Esophagus squamous epithelium (tissue), 5 donors: ENCODE measurements at places on chromosomes 7 and 10.

DNA sequence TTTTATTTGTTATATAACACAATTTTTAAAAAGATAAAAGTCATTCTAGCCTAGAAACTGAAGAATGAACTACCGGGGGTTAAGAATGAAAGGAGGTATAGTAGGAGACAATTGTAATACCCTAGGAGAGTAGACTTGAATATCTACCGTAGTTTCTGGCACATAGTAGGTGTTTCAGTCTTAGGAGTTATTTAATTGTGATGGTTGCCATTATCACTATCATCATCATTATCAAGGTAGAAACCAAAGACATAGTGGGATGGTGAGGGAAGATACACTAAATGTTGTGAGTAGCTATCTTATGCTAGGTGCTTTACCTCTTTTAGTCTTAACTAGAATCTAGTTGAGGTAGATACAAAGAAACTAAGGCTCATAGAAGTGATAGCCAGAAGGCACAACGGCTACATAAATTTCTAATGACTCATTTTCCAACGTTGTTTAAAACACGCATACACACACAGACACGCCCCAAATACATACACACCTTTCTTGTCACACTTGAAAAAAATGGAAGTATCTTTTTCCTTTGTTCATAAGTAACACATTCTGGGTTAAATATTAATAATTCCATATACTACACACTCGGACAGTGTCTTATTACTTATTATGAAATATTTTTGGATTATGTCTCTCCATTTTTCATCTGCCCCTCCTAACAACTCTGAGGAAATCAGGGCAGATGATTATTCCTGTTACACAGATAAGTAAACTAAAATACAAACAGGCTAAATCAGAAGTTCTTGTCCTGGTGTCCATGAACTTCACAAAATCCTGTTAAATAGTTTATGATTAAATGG is 2.0 kb upstream of the ANLN start:
- no peak for DNase-seq

GRCh38 chr10:95263864-95264226 is 27.0 kb downstream of the PDLIM1 start:
- no peak for DNase-seq

GRCh38 chr7:47102331-47102841 is 479.5 kb downstream of the TNS3 start:
- DNase-seq, result no peak

- no peak for DNase-seq
These were observed 867.6 kb downstream of the SORCS1 start for GRCh38 chr10:106296750-106297392.

- DNase-seq, result no peak
These were observed 179.6 kb downstream of the ZMYND11 start for GRCh38 chr10:314871-315270.

GRCh38 chr7:30278376-30278775 is 6.0 kb upstream of the ZNRF2 start:
- DNase-seq, result no peak

DNA sequence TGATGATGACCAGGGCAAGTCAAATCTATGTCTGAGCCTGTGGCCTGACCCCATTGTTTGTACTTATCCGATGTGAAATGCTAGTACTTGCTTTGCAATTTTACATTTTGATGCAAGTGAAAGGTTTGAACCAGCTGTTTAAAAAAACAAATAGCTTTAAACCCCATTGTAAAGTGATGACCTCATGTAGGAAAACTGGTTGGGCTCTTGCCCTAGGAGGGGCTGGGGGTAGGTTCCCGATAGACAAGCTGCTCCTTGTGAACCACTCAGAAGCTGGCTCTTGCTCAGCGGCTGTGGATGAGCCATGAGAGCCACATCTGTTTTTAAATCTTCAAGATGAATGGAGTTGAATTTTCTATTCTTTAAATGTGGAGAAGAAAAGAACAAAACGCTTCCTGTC is 185.3 kb downstream of the WDR11 start:
- DNase-seq, result no peak

- no peak for DNase-seq
These were observed 48.1 kb upstream of the BMS1 start for GRCh38 chr10:42734536-42734935.

DNA sequence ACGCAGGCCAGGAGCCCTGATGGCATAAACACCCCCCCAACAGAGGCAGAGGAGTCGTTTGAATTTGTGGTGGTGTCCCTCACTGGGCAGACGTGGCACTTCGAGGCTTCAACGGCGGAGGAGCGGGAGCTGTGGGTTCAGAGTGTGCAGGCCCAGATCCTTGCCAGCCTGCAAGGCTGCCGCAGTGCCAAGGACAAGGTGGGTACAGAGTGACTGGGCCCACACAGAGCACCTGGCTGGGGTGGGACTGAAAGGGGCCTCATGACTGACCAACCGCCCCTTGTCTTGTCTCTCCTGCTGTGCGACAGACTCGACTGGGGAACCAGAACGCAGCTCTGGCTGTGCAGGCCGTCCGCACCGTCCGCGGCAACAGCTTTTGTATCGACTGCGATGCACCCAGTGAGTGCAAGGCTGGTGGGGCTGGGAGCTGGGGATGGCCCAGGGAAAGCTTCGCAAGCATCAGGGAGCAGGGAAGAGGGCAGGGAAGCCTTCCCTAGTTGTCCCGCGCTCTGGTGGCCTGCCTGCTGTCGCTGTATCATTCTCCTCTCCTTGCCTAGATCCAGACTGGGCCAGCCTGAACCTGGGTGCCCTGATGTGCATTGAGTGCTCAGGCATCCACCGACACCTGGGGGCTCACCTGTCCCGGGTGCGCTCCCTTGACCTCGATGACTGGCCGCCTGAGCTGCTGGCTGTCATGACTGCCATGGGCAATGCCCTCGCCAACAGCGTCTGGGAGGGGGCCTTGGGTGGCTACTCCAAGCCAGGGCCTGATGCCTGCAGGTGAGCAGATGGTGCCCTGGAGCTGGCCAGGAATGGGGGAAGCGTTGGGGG is 25.4 kb downstream of the GBX1 start:
- no peak for DNase-seq

GRCh38 chr10:10551596-10552301 is 465.9 kb upstream of the CELF2 start:
- no peak for DNase-seq

DNA sequence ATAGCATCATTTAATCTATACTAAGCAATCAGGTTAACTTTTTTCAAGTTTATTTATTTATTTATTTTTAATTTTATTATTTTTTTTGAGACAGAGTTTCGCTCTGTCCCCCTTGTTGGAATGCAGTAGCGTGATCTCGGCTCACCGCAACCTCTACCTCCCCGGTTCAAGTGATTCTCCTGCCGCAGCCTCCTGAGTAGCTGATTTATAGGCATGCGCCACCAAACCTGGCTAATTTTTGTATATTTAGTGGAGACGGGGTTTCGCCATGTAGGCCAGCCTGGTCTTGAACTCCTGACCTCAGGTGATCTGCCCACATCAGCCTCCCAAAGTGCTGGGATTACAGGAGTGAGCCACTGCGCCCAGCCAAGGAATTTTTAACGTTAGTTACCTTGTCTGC is 635 bp upstream of the MYPN start:
- DNase-seq, result no peak

DNA sequence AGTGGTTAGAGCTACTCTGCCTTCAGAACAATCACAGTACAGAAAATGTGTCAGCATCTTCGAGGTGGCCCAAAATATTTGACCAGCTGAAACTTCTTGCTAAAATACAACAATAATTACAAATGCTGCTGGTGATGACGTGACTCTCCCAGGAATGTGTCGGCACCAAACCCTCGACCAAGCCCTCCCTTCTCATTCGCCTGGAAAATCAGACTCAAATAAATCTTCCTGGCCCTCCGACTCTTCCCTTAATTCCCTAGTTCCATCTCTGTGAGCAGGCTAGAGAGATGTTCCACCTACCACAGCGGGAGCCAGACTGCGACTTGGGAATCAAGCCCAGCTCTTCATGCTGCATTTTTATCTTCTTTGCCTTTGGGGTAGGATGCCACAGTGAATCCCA is 4.1 kb downstream of the PRSS2 start:
- DNase-seq, result no peak

DNA sequence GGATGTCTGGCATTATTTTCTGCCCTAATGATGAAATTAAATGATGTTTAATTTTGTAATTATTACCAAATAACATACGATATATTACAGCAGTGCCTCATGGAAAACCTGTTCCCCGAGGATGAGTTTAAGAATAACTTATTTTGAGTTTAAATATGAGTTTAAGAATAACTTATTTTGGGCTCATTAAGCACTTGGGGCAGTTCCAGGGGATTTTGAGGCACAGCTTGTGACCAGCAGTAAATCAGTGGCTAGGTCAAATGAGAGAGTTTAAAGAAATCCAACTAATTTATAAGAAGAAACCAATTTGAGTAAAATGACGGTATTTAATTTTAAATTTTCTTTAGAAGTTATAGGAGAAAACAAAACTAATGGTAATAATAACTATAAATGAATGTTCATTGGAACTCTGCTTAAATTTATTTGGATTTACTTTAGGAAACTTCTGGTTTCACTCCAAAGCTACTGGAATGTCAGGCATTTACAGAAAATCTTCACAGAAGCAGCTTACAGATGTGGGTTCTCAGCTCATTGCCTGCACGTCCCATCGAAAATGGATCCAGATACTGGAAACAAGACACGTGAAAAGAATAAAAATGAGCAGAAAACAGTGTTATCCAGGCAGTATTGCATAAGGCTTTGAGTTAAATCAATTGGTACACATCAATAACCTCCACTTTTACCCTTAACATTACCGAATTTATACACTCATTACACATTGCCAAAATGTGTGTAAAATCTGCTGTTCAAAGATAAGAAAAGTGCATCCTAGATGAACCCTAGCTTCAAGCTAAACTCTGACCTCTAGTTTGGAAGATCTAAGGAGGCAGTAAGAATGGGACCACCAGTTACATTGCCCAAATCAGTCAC is 784.5 kb upstream of the IGFBP3 start:
- no peak for DNase-seq

DNA sequence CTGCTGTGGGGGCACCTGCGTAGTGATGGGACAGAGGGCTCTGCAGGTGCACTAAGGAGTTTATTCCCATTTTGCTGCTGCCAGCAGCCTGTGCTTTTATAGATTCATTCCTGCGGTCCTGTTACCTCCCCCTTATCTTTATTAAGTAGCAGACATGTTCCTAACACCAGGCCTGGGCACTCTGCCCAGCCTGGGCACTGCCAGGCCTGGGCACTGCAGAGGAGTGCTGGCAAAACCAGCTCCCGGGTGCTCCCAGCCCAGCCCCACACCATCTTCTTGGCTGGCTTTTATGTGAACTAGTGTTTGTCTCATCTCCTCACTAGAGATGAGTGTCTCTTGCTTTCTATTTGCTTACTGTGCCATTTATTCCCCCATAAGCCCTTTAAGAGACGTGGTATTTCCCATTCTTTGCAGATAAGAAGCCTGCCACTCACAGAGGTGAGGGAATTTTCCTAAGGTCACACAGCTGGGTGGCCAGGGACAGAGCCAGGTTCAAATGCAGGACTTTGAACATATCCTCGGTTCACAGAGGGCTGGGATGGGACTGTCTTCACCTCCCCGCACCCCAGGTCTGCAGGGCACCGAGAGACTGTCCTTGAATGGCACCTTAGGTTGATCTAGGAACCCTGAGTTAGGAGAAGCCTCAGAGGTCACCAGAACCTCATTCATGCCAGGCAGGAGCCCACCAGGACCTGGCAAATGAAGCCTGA is 14.6 kb upstream of the DRGX start:
- no peak for DNase-seq

DNA sequence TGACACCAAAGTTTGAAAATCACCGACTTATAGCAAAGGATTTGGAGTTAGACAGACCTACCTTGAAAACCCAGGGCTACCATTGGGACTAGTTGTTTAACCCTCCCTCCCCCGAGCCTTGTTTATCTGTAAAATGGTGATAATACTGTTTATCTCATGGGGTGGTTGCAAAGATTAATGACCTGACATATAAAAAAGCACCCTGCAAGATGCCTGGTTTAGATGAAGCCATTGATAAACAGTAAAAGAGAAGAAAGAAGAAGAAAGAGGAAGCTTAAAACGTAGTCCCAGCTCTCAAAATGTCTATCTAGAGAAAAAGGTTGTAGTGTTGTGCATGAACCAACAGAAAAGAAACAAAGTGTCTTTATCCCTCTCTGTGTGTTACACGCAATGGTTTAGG is 145.7 kb downstream of the FGFR2 start:
- no peak for DNase-seq

DNA sequence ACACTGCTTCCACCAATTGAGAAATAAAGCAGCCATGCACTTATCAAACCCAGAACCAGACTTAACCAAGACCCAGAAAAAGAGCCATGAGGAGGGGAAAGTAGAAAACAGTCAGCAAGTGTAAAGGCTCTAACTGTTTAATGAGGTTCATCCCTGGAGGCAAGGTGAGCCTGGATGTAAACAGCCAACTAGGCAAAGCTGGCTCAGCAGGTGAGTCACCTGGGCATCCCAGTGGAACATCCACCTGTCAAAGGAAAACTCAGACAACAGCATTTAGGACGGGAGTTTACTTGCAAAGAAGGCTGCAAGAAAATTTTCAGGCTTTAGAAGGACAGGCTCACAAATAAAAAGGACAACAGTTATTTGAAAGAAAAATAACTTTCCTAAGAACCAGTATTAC is 153.0 kb downstream of the SNX13 start:
- DNase-seq, result no peak

- no peak for DNase-seq
These were observed 14.5 kb downstream of the LIMK1 start for GRCh38 chr7:74097937-74098614.

DNA sequence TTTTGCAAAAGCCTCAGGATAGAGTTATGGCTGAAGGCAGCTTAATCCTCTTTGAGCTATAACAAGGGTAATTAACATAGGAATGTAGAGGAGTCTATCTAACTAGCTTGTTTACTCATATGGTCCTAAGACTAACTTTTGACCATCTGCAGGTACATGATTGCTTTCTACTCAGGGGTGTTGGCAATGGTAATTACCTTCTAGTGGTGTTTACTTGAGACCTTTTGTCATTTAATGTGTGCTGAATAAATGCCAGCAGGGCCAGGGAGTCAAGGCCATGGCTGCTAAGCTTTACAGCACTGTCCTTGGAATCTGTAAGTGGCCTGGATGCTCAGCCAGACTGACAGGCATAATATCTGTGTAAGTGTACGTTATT is 1325.0 kb downstream of the XPNPEP1 start:
- no peak for DNase-seq

DNA sequence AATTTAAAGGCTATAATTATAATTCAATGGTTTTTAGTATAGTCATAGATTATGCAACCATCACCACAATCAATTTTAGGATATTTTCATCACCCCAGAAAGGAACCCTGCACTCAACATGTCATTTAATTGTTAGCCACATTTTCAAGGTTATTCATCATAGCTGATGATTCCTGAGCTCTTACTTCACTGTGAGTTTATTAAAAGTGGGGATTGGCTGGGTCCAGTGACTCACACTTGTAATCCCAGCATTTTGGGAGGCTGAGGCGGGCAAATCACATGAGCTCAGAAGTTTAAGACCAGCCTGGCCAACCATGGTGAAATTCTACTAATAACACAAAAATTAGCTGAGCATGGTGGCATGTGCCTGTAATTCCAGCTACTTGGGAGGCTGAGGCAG is 787 bp downstream of the CCL26 start:
- DNase-seq, result no peak

- DNase-seq, result no peak
These were observed 12.2 kb upstream of the CHST15 start for GRCh38 chr10:124105594-124105993.

GRCh38 chr7:11436316-11436715 is 395.7 kb downstream of the THSD7A start:
- DNase-seq, result no peak
